ENCODE measurements at places on chromosomes 11 and 22. TPM values are rescaled to one million over a fixed set of nuclear protein-coding genes. Genes with fewer than 3 reads are reported as not detected.
A peak's percentile ranks its signal among the peaks of the same experiment; 100 is the strongest.

- peaks cover 3% of the 10 kb centered on the region for H3K36me3 ChIP-seq
- no peaks in the 10 kb centered on the region for H3K27me3 ChIP-seq
- peak; percentile 81 for DNase-seq
- H3K27ac ChIP-seq, result no peak overlapping the region
- H3K4me1 ChIP-seq, result peaks cover 57% of the 10 kb centered on the region
Measured at GRCh38 chr11:65529475-65530156, 4.7 kb downstream of the SCYL1 start.

- DNase-seq, result no peak
- H3K27ac ChIP-seq, result no peak overlapping the region
- H3K4me3 ChIP-seq, result peak overlapping the region; percentile 52
- no peaks in the 10 kb centered on the region for H3K4me1 ChIP-seq
Measured at GRCh38 chr22:50481045-50481439, 301 bp upstream of the ADM2 start.

Gene NEFH
- 0.09 TPM for total RNA-seq

Gene DPP3
- 24.6 TPM for total RNA-seq

DNA sequence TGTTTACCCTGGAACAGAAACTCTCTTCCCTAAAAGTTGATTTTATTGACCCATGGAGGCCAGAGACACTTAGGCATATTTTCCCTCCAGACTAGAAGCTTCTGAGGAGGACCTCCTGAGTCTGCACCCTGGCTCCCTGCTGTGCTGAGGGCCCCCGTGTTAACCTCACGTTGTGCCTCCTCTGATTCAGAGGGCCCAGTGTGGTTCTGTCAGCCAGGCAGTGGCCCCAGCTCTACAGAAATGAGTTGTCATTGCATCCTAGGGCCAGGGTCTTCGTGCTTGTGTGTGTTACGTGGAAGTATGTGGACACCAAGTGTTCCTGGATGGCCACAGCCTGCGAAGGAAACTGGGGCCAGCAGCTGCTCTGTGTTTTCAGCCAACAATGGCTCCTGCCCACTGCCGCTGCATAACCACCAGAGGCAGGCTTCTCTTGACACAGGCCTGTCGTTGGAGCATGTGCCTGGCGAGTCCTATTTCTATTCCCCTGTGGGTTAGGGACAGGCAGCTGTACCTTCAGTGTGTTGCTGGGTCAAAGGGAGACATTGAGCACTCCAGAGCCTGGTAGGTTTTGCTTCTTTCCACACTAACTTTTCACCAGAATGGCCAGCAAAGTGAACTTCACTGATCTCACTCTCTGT lies 44.5 kb downstream of the MED15 start:
- no peaks in the 10 kb centered on the region for H3K27me3 ChIP-seq
- H3K4me1 ChIP-seq, result no peaks in the 10 kb centered on the region
- H3K27ac ChIP-seq, result peak overlapping the region; percentile 69
- no peaks in the 10 kb centered on the region for H3K36me3 ChIP-seq
- DNase-seq, result no peak
- H3K4me3 ChIP-seq, result no peak overlapping the region

DNA sequence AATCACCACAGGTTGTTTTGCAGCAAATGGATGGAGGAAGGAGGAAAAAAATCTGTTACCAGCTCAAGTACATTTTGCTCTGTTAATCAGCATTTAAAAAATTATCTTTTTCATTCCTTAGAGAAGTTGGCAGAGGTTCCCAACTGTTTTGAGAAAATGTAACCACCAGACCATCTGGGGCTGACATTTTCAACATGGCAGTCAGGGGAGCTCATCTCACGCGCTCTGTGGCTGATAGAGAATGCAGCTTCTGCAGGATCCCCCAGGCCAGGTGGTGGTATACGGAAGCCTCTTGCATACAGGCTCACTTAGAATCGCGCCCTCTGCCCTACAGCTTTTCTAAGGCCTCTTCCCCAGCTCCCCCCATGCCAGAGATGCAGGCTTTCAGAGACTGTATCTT lies 68.0 kb upstream of the OPCML start:
- no peak overlapping the region for H3K27ac ChIP-seq
- H3K4me1 ChIP-seq, result no peaks in the 10 kb centered on the region
- no peaks in the 10 kb centered on the region for H3K36me3 ChIP-seq
- DNase-seq, result no peak

Gene ABCC8
- total RNA-seq, result not detected

DNA sequence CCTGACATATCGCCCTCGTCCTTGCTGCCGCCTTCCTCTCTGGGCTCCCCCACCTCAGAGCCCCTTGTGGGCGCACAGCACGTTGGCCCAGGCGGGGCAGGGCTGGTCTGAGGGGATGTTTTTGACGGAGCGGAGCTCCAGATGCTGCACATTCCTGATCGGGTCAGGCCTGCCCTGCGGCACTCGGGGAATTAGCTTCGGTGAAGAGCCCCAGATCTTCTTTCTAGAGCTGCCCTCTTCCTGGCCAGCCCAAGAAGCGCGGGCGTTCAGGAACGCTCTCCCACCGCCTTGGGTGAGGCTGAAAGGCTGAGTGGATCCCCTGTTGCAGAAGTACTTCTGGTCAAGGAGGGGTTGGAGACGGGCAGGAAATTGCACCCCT lies 12.1 kb downstream of the YPEL4 start:
- no peaks in the 10 kb centered on the region for H3K27me3 ChIP-seq
- H3K4me1 ChIP-seq, result peaks cover 25% of the 10 kb centered on the region
- no peaks in the 10 kb centered on the region for H3K36me3 ChIP-seq
- H3K27ac ChIP-seq, result no peak overlapping the region

Gene LRRC74B
- not detected for total RNA-seq

Gene SLC43A1
- total RNA-seq, result 98.7 TPM

Gene APOBEC3G
- total RNA-seq, result 2.0 TPM

DNA sequence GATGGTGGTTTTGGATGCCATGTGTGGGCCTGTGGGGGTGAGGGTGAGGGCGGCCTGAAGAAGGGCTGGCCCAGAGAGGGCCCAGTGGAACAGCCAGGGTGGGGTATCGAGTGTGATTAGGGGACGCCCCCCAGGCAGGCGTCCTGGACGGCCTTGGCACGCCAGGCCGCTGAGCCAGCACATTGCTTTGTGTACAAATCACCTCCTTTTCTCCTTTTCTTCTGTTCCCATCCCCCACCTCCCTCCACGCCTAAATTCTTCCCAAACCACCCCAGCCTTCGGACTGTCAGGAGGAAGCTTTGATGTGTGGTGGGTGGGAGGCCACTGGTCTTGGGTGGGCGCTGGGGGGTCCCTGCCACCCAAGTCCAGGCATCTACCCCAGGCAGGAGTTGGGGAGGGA lies 7.8 kb upstream of the CD248 start:
- no peak overlapping the region for H3K4me3 ChIP-seq
- H3K27me3 ChIP-seq, result no peaks in the 10 kb centered on the region
- no peak for DNase-seq
- H3K4me1 ChIP-seq, result peaks cover 8% of the 10 kb centered on the region
- H3K27ac ChIP-seq, result no peak overlapping the region

DNA sequence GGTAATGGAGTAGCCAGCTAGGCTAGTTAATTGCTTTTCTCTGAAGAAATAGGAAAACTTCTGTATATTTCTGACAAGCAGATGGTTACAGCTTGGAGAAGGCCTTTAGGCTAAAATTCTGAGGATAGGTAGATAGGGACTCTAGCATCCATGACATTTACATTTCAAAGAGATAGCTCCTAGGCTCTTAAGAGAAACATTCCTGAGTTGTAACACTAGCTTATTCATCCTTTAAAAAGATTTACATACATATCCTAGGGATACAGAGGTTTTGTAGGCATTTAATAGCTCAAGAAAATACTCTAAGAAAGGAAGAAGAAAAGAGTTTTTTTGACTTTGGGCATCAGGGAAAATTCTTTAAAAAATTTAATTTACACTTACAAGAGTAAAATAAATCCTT lies 130.9 kb upstream of the CCDC179 start:
- no peaks in the 10 kb centered on the region for H3K27me3 ChIP-seq
- DNase-seq, result no peak
- H3K27ac ChIP-seq, result no peak overlapping the region
- H3K4me3 ChIP-seq, result no peak overlapping the region
- H3K36me3 ChIP-seq, result no peaks in the 10 kb centered on the region

Gene OR5W2
- not detected for total RNA-seq

DNA sequence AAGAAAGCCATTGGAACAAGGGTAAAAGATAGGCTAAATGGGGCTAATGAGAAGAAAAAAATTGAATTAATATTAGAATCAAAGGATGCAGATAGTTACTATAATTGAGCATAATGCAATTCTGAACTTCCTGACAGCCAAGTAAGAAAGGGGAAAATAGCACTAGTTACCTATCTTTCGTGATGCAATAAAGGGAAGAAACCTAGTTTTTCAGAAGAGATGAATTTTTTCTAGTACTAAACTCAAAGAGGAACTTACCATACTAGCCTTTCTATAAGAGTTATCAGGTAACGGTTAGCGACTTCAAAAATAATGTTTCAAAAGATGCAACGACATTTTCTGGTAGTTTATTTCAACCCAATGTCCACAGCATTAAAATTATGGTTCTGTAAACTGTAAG lies 8.8 kb upstream of the WT1 start:
- H3K27ac ChIP-seq, result no peak overlapping the region
- DNase-seq, result no peak
- H3K27me3 ChIP-seq, result no peaks in the 10 kb centered on the region
- no peaks in the 10 kb centered on the region for H3K4me1 ChIP-seq

Data from right lobe of liver (tissue), 6 donors.